AML-193 (cell line): ENCODE measurements at places on chromosomes 11 and 22.

DNA sequence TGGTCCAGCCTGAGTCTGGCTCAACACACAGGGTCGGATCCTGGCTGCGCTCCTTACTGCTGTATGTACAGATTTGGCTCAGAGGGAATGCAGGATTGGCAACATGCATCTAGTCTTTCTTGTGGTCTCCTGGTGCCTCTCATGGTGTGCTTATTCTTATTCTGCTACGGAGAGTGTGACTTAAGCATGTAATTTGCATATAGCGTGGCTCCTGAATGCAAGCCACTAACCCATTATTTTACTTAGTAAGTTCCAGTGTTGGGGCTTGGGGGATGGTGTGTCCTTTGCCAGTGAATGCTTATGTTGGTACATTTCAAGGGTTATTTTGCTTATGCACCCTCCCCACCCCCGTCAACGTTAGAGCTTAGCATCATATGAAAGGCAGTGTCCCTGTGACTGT lies 51.2 kb downstream of the PTPRJ start:
- DNase-seq, result no peak

GRCh38 chr11:99555486-99555885 lies 534.7 kb downstream of the CNTN5 start:
- DNase-seq, result no peak

- no peak for DNase-seq
These were observed 13.8 kb downstream of the GGT5 start for GRCh38 chr22:24230911-24231656.

DNA sequence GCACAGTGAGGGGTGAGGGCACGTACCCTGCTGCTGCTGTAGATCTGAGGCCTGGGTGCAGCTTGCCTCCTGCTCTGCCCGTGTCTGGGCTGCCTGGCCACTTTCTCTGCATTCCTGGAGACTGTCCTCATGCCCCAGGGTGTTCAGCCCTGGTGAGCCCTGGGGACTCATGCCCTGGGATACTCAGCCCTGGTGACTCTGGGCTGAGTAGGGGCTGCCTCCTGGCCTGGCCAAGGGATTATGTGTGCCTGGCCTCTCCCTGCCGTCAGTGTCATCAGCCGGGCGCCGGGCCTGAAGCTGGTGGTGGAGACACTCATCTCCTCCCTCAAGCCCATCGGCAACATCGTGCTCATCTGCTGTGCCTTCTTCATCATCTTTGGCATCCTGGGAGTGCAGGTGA lies 94.7 kb downstream of the CACNA1I start:
- no peak for DNase-seq

GRCh38 chr22:34973926-34974325 lies 92.0 kb upstream of the ISX start:
- DNase-seq, result no peak

GRCh38 chr11:128821556-128821955 lies 45.5 kb downstream of the KCNJ1 start:
- no peak for DNase-seq
